ENCODE measurements at places on chromosomes 2 and 18.

GRCh38 chr2:203892207-203892606, 24.6 kb downstream of the CTLA4 start:
- no peak for DNase-seq
- no peaks in the 10 kb centered on the region for H3K27me3 ChIP-seq
- H3K27ac ChIP-seq: no peak overlapping the region
- H3K36me3 ChIP-seq: no peaks in the 10 kb centered on the region
- no peaks in the 10 kb centered on the region for H3K4me1 ChIP-seq
- no peak overlapping the region for H3K4me3 ChIP-seq

GRCh38 chr18:11925800-11926481, 17.8 kb upstream of the MPPE1 start:
- DNase-seq: no peak
- H3K4me1 ChIP-seq: no peaks in the 10 kb centered on the region
- no peak overlapping the region for H3K4me3 ChIP-seq
- no peaks in the 10 kb centered on the region for H3K36me3 ChIP-seq
- peaks cover 31% of the 10 kb centered on the region for H3K27me3 ChIP-seq

DNA sequence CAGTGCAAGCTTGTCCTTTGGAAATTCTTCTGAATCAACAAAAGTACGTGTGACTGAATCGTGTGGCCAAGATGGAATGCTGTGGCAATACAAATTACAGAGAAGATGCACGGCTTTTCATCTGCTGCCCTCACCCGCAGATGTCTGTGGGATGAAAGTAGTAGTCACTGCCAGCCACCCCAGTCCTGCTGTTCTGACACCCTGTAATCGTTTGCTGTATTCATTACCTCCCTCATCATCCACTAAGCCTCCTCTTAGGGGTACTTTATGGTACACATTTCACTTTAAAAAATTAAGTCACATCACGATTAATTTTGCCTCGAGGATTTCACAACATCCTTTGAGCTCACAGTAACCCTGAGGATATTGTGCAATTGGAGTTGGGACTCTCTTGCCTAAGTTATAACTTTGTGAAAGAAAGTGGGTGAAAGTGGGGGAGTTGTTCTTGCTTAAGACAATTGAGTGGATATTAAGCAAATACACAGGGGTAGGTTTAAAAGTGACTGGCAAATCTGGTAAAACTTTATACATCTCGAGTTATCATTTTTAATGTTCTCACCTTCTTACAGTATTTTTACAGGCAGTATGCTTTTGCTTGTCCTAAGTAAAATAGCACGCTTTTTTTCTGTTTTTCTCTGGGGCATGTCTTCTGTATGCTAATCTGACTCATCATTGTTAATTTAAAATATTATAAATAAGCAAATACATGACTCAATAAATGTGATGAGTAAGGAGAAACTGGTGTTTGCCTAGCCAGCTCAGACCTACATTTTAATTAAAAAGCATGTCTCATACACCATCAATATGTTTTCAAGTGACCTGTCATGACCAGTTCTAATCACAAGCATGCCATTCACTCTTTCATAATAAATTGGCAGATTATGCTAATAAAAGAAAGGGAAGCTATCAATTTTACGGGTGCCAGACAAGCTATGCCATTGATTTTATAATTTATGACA, 680.9 kb downstream of the IRS1 start:
- H3K27me3 ChIP-seq: no peaks in the 10 kb centered on the region
- H3K36me3 ChIP-seq: peaks cover 5% of the 10 kb centered on the region
- H3K4me1 ChIP-seq: peaks cover 43% of the 10 kb centered on the region
- peak overlapping the region; percentile 67 for H3K27ac ChIP-seq
- peak overlapping the region; percentile 25 for H3K4me3 ChIP-seq
- DNase-seq: peak; percentile 10

GRCh38 chr2:177422271-177422670, 29.7 kb downstream of the AGPS start:
- H3K27ac ChIP-seq: no peak overlapping the region
- peaks cover 26% of the 10 kb centered on the region for H3K4me1 ChIP-seq
- H3K27me3 ChIP-seq: no peaks in the 10 kb centered on the region
- no peak for DNase-seq
- H3K4me3 ChIP-seq: no peak overlapping the region

DNA sequence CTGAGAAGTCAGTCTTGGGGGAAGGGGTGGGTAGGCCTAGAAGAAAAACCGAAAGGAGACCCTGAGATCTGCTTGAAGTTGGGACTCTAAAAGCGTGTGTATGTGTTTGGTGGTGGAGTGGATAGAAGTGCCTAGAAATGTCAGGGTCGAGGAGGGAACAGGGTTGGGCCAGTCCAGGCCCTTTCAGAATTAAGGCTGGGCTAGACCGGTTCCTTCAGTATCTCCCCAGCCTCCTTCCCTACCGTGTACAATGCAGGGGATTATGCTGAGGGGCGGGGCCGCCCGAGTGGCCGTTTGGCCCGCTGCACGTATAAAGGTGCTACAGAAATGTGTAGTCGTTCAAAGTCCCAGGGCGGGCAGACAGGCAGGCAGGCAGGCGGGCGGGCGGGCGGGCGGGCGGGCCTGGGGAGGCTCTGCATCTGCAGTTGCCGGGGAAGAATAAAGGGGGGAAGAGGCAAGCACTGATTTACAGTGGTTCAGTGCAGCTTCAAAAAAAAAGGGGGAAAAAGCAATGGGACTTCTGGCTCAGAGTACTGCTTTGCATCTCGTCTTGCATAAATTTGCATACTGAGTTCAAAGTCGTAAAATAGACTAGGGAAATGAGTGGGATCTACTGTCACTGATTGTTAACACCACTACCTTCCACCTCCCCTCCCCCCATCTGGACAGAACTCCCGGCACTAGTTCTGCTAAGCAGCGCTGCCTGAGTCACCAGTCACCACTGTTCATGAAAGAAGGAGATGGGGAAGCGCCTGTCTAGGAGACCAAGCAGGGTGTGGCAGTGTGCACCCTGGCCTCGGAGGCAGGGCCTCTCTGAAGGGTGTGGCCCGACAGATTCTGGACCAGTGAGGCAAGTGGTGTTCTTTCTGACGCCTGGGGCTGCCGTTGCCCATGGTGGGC, 3.6 kb downstream of the IGFBP2 start:
- peak; percentile 82 for DNase-seq
- H3K4me3 ChIP-seq: peak overlapping the region; percentile 33
- H3K36me3 ChIP-seq: peaks cover 44% of the 10 kb centered on the region
- H3K27ac ChIP-seq: peak overlapping the region; percentile 39

- H3K4me1 ChIP-seq: peaks cover 23% of the 10 kb centered on the region
- no peak overlapping the region for H3K4me3 ChIP-seq
- no peak for DNase-seq
- no peak overlapping the region for H3K27ac ChIP-seq
- peaks cover 4% of the 10 kb centered on the region for H3K36me3 ChIP-seq
- no peaks in the 10 kb centered on the region for H3K27me3 ChIP-seq
Measured at GRCh38 chr2:204258890-204259289, 286.4 kb upstream of the PARD3B start.

GRCh38 chr2:19219060-19219459, 139.4 kb downstream of the OSR1 start:
- DNase-seq: no peak
- no peaks in the 10 kb centered on the region for H3K36me3 ChIP-seq
- no peak overlapping the region for H3K27ac ChIP-seq

DNA sequence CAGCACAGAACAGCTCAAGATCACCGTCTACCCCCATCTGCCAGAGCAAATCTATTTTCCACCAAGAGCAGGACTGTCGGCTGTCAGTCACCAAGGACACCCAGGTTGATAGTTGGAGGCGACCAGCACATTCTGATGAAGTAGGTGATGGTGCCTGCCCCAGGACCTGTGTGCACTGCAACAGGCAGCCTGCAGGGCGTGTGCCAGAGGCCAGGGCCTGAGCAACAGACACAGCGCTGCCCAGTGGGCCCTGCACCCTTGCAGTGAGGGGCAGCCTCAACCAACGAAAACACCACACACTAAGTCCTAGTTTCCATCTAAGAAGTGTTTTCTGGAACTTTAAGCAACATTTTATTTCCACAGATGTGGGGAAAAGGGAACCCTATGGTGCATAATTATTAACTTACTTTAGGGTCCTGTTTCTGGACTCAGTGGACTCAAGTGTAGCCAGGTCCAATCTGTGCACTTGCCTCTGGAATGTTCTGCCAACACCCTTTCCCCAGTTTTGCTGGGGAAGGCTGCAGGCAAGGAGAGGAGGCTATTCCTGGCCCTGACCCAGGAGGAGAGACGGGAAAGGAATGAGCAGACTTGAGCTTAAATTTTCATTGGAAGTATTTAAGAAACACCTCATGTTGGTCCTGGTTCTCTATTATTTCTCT, 61.5 kb downstream of the ADNP2 start:
- H3K27me3 ChIP-seq: no peaks in the 10 kb centered on the region
- H3K36me3 ChIP-seq: peaks cover 4% of the 10 kb centered on the region
- no peak overlapping the region for H3K4me3 ChIP-seq
- DNase-seq: no peak

DNA sequence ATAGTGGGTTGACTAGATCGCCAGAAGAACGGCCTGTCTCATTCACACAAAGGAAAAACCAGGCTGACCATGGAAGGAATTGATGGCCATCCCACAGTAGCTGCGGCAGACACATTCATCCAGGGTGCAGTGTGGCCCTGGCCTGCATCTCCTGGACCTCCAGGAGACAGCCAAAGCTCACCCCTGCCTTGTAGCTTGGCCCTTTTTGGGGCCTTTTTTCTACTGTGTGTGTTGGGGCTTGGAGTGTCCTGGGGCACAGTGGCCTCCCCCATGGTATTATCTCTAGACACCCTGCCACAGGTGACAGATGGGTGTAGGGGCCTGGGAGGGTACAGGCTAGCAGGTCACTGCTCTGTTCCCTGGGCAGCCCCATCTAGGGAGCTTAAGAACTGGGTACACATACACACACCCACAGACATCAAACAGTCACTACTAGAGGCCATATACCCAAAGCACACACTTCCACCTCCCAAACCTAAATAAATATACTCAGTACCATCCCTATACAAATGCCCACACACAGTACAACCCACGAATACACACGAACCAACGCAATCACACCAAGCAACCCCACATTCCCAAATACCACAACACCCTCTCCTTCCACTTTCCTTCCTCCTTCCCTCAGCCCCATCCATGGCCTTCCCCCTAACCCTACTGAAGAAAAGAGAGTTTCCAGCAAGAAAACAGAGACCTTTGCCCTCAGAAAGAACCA, 8.6 kb downstream of the EN1 start:
- no peak for DNase-seq
- H3K36me3 ChIP-seq: peaks cover 22% of the 10 kb centered on the region
- no peak overlapping the region for H3K27ac ChIP-seq
- H3K4me3 ChIP-seq: no peak overlapping the region

- no peak overlapping the region for H3K4me3 ChIP-seq
- H3K27ac ChIP-seq: no peak overlapping the region
- H3K36me3 ChIP-seq: no peaks in the 10 kb centered on the region
- no peaks in the 10 kb centered on the region for H3K27me3 ChIP-seq
Measured at GRCh38 chr2:137316075-137316474, 550.7 kb downstream of the THSD7B start.

DNA sequence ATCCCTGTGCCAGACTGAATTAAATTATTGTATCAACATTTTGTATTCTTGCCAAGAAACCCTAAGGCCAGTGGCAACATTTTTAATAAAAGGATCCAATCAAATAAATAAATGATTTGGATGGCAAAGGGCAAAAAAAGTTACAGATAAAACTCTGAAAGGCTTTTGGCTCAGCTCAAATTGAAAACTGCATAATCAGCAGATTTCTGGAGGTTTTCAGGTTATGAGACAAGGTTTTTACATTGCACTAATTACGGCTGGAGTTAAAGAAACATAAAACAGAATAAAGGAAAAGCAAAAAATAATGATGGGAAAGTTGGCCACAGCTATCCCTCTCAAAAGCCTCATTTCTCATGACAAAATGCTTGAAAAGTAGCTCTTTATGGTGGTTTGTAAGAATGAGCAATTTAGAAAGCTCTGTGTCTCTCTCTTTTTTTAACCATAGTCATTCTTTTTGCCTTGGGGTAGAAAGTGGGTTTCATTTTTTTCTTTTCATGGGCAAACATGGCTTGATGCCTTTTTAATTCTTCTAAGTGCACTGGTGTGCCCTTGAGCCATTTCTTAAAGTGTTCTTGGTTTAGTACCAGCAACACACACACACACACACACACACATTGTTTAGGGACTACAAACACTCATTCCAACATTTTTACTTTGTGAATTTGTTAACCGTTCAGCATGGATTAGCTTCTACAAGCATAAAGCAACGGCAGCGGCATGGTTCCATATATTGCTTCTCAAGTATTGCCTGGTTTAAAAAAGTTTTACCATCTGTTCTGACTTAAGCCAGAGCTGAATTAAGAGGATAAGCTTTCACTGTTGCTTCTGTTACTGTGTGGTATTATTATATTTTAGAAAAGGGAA, 747.1 kb upstream of the FSHR start:
- no peak overlapping the region for H3K4me3 ChIP-seq
- H3K27me3 ChIP-seq: no peaks in the 10 kb centered on the region
- H3K27ac ChIP-seq: no peak overlapping the region
- no peaks in the 10 kb centered on the region for H3K36me3 ChIP-seq
- DNase-seq: no peak

GRCh38 chr2:217914878-217915277, 87.9 kb downstream of the TNS1 start:
- no peaks in the 10 kb centered on the region for H3K36me3 ChIP-seq
- no peaks in the 10 kb centered on the region for H3K4me1 ChIP-seq
- no peak for DNase-seq
- peaks cover 100% of the 10 kb centered on the region for H3K27me3 ChIP-seq
- H3K27ac ChIP-seq: no peak overlapping the region

- H3K36me3 ChIP-seq: no peaks in the 10 kb centered on the region
- H3K27ac ChIP-seq: no peak overlapping the region
- no peaks in the 10 kb centered on the region for H3K4me1 ChIP-seq
- no peaks in the 10 kb centered on the region for H3K27me3 ChIP-seq
Measured at GRCh38 chr2:71510196-71510807, 56.9 kb downstream of the DYSF start.
